ENCODE measurements at places on chromosomes 6 and 20.

DNA sequence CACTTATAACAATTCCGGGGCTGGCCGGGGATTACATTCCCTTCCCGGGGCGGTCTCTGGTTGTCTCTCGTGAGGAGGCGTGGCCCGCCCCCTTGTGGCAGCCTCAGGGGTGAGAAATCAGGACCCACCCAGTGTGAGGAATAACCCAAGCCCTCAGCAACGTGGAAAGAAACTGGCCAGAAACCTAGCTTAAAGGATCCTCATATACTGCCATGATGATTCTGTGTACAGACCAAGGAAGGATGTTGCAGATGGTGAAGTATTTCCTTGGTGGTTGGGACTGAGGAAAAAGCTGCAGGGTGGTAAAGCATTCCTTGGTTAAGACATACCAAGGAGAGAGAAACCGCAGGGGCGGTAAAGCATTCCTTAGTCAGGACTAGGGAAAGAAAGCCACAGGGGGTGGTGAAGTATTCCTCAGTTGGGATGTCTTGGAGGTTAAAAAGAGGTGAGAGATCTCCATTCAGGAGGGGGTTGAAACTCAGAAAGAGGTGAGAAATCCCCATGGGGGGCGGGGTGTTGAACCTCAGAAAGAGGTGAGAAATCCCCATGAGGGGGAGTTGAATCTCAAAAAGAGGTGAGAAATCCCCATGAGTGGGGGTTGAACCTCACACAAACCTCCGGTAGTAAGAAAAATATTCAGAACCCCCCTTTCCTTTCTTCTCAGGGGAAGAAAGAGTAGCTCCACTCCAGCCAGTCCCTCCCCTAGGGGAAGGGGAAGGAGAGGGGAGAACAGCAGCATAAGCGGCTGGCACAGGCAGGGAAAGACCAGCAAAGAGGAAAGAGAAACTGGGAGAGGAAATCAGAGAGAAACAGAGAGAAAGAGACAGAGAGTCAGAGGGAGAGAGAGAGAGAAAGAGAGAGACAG lies 238.1 kb downstream of the RNGTT start:
- DNase-seq: no peak

DNA sequence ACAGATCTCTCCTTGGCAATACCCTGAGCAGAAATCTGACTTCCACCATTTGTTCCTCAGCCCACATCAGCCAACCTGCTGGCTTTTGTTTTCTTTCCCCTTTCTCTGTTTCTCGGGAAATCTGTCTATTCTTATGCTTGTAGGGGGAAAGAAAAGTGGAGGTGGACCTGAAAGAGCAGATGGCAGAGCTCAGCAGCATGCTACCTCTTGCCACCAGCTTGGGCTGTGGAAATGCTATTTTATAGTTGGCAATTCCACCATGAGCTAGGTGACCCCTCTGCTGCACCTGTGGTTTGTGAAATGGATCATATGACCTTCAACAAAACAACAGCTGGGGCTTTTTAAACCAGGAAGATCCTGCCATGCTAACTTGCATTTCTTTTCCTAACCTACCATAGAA lies 6.8 kb upstream of the SPATS1 start:
- no peak for DNase-seq

DNA sequence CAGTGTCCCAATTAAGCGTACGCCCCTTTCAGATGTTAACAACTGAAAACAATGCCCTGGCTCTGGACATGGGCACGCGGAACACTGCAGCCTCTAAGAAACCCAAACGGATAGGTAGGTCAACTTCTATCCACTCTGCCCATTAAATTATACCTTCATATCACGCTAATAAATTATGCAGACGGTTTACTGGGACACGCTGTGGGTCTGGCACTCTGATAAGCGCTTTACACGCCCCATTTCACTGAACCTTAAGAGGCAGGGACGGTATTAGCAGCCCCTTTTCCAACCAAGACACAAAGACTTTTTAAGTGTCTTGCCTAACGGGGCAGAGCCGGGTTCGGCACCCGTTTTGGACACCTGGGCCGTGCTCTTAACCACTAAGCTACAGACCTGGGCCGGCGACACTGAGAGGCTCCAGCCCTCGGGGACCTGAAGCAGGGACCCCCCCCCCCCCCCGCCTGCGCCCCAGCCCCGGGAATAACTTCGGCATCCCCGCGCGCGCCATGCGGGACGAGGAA lies 744 bp downstream of the STAU1 start:
- DNase-seq: no peak

DNA sequence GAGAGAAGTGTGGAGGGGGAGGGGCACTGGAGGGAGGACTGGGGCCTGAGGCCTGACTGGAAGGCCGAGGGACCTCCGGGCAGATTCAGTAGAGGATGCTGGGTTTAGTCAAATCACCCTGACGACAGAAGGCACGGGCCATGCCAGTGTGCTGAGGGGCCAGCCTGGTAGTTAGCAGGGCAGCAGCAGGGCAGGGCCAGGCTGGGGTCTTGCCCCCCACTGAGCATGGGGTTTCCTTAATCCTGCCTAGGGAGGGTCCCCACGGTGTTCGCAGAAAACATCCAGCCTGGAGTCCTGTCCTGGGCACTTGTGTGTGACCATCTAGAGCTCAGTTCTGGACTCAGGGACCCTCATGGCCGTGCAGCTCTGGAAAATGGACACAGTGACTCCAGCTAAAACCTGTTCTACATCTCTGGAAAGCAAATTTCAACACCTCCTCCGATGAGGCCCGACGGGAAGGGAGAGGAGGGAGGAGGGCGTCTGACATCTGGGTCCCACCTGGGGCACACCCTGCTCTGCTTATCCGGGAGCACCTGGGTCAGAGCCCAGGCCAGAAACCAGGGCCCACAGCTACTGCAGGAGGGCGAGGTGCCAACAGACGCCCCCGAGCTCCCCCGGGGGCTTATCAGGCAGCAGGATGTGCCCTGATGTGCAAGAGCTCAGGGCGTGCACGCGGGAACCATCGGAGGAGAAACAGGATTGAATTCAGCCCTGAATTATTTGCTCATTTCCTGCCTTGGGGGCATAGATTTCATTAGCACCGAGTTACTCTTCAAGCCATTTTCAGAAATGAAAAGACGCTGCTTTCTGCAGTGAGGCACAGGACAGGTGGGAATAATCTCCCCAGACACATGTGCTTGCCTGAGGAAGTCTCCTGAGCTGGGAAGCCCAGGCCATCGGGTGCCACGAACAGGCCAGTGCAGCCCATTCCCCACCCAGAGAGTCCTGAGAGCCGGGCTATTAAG lies 78.0 kb upstream of the MPC1 start:
- DNase-seq: no peak

DNA sequence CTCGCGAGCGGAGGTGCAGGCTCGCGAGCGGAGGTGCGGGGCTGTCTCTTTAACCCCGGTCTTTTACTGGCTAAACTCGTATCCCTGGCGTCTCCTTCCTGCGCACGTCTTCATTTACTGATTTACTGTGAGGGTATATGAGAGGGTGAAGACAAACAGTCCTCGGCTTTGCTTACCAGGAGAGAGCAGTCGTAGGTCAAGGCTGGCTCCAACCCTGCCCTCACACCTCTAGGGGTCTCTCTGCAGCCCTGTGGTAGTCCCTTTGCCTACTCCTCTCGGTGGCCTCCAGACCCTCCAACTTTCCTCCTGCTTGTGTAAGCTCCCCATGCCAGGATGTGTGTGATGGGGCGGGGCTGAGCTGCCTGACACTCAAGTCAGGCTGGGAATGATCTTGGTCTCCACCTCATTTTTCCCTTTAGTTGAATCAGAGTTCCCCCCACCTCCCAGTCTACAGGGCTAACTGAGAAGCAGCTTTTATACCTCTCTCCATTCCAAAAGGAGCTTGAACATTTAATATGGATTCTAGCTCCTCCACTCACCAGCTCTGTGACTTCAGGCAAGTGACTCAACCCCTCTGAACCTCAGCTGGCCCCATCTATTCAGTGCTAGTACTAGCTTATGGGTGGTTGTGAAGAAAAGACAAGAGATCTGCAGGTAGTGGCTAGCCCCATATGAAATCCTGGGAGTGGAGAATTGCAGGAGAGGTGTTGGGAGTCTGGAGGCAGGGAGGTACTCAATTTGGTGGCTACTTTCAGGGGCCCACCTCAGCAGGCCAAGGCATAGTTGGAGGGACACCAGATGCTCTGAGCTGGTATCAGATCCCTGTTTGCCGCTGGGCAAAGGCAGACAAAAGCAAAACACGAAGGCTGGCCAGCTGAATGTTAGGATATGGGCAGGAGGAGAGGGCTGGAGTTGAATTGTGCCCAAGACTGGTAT lies 902 bp downstream of the SLC29A1 start:
- no peak for DNase-seq

- DNase-seq: no peak
These were observed 167.6 kb upstream of the CST7 start for GRCh38 chr20:24781418-24781980.

DNA sequence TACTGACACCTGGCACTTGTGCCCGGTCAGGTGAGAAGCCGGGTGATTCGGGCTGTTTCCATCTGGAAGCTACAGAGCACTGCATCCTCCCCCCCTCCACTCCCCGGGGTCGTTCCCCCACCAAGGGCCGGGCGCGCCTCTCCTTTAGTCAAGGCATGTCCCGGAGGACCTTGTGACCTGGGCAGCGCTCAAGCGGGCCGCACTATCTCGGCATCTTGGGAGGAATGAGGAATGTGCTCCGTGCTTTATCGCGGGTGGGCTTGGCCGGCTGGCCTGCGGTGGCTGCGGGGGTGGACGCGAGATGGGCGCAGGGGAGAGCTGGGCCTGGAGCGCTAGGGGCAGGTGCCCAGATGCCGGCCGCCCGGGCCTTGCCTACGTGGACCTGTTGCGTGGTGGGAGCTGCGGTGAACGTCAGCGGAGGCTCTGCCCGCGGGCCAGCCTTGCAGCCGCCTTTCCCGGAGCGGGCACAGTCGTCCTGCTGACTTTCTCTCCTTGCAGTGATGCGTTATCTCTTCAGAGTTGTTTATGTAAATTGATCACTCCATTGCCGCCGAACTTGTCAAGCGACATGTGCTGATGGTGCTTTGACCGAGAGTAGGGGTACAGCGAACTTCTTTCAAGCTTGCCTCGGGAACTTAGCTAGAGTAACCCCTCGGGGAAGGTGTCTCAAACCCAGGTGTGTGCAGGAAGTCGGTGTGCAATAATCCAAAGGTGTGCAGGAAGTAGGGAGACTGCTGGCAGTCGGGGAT lies 1.1 kb downstream of the LRRC1 start:
- no peak for DNase-seq

DNA sequence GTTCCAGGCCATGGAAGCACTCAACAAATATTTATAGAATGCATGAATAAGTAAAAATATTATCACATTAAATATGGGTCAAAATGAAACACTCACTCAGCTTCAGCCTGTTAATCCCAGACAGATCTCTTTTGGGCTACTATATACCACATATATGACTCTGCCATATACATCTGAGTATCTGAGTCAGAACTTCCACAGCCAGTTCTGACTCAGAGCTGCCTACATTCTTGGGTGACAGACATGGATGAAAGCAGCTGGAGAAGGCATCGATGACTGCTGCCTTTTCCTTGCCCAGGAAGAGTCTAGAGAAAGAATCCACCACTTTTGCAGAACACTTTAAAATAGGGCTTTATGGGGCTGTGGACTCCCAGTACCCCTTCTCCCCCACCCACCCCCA lies 11.5 kb upstream of the PDYN start:
- DNase-seq: no peak

Measured in stimulated activated CD8-positive, alpha-beta memory T cell treated with anti-CD3 and anti-CD28 coated beads, Interleukin-4, amount 100 ng/mL, for 4 hours (primary cell).